ENCODE measurements at places on chromosomes 3 and 15. TPM values are rescaled to one million over a fixed set of nuclear protein-coding genes. Genes with fewer than 3 reads are reported as not detected.

The PPP2R3A gene
- 98.1 TPM for total RNA-seq

The UBAP1L gene
- total RNA-seq: 1.6 TPM

The MAGEL2 gene
- total RNA-seq: not detected

The GPR176 gene
- total RNA-seq: 1.4 TPM

The PPARG gene
- total RNA-seq: 23.6 TPM

The TFDP2 gene
- total RNA-seq: 57.3 TPM

The LRRC2 gene
- 122 TPM for total RNA-seq

The ESYT3 gene
- total RNA-seq: 0.65 TPM

Data from Right ventricle myocardium superior (tissue), 1 donor.